EH (cell line): ENCODE measurements at places on chromosomes 1 and 21.

DNA sequence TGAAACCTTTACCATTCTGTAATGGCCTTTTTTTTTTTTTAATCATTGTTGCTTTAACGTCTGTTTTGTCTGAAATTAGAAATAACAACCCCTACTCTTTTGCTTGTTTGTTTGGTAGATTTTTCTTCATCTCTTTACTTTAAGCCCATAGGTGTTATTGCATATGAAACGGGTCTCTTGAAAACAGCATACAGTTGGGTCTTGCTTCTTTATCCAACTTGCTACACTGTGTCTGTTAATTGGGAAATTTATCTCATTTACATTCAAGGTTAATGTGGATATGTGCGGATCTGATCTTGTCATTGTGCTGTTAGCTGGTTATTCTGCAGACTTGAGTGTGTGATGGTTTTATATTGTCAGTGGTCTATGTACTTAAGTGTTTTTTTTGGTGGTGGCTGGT is 78.9 kb upstream of the COP1 start:
- DNase-seq = no peak

DNA sequence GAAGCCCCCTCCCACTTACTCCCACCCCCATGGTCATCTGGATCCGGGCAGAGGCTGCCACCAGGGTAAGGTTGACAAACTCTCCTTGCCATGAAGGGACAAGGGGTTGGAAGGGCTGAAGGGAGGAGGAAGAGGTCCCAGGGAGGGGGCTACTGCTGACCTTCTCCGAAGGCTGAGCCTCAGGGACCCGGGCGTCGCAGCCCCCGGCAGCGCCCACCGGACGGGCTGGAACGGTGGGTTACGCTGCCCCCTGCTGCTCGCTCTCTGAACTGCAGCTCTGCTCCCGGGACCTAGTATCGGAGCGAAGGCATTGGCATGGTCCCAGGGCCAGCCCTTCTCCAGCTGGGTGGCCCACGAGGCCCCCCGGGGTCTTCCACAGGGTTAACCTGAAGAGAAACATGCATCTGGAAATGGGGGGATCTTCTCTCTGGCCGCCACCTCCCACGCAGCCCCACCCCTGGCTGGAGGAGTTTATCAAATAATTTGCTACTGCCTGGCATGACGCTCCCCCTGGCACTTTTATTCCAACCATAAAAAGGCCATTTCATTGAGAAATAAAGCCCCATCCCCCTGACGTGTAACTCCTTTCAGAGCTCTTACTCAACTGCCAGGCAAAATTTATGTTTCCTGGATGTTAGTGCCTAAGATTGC is 70.4 kb upstream of the TARDBP start:
- peak; percentile 45 for DNase-seq

- DNase-seq = no peak
Observed at GRCh38 chr21:21436012-21436534, 437.9 kb downstream of the NCAM2 start.

GRCh38 chr1:212346601-212347000 is 61.4 kb downstream of the PPP2R5A start:
- DNase-seq = no peak

GRCh38 chr1:245606157-245606725 is 451.5 kb downstream of the KIF26B start:
- no peak for DNase-seq

DNA sequence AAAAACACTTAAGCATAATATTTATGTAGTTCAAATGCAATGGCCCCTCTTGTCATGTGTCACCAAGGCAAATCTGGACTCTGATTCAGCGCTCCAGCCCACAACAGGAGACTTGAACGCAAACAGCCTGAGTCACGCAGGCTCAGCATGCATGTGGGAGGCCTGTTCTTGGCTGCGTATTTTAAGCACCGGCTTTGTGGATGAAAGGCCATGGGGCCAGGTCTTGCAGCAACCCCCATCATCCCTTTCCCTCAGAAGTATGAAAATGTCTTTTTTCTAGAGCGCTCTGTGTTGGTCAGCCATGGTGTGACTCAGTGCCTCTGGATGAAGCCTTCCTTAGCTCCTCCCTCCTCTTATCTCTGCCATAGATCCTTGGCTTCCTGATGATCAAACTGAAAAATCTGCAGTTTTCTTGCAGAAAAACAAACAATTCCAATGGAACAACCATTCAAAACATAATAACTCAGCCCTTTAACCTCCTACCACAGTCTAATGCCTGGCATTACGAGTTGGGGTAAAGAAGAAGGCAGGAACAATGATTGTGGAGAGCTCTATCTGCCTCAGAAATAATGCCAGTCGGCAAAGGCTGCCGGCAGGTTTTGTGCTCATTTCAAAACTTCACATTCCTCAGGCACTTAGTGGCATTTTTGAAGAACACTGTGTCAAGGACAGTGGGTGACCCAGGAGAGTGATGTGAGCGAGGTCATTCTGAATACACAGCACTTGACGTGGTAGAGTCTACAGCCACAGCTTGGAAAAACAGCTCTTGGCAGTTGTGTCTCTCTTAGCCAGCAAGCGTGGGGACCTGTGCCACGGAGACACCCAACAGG is 167.5 kb downstream of the CLIC6 start:
- DNase-seq = peak; percentile 100

DNA sequence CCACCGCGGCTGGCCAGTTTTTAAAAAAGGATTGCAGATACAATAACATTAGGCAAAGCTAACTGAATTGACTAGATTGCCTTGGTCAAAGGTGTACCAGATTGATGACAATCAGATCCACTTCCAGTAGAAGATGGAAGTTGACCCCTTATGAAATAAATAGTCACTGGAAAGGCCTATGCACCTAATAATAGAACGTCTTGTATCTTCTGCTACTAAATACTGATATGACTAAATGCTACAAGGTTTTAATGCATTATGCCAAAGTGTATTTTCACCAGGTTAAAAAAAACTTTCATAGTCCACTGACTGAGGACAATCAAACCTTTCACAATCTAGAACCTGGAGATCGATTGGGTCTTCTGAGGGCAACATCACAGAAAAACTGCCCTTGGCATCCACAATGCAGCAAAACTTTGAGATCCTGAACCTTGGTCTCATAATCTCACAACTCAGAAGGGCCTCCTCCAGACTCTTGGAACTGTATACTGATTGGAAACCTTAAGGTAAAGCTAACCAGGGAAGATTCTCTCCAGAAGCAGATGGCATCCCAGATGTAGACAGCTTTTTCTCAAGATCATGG is 7.8 kb upstream of the RBBP5 start:
- no peak for DNase-seq
